Psoas muscle (tissue), 8 donors: ENCODE measurements at places on chromosomes 3 and 15. TPM values are rescaled to one million over a fixed set of nuclear protein-coding genes. Genes with fewer than 3 reads are reported as not detected.

Gene CYP1A2
- total RNA-seq: not detected

DNA sequence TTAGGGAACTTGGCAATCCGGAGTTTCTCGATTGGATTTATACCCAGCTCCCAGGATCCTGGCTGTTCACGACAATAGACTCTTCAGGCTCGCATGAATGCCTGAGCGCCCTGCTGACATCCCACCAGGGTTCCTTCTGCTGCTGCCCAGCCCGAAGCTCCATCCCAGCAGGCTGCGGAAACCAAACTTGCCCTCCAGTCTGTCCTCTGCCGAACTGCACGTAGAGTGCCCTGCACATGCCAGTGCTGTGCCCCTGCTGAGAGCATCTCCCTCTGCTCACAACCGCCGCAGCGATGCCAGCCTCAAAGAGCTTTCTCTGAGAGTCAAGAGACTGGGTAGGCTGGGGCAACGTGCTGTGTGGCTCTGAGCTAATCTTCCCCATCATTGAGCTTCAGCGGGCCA, 6.9 kb downstream of the ADAMTS7 start:
- DNase-seq: no peak
- no peak overlapping the region for H3K4me3 ChIP-seq
- no peaks in the 10 kb centered on the region for H3K27me3 ChIP-seq
- no peaks in the 10 kb centered on the region for H3K4me1 ChIP-seq
- H3K27ac ChIP-seq: no peak overlapping the region
- no peaks in the 10 kb centered on the region for H3K36me3 ChIP-seq

DNA sequence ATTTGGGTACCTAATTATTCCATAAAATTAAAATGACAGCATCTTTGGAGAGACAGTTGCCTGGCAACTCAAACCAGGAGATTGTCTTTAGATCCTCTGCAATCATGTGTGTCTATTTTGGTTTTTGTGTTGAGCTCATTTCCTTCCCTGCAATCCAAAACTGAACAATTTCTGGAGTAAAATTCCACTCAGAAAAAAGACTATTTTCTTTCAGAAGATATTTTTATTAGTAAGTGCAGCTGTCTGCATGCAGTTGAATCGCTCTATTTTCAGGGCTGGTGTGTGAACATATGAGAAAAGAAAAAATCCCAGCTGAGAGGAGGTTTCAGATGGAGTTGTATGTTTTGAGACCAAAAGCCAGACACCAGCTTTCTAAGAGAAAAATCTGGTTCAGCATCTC, 41.9 kb upstream of the DYNC1LI1 start:
- no peaks in the 10 kb centered on the region for H3K36me3 ChIP-seq
- no peaks in the 10 kb centered on the region for H3K27me3 ChIP-seq
- no peak overlapping the region for H3K4me3 ChIP-seq
- H3K4me1 ChIP-seq: no peaks in the 10 kb centered on the region

- no peaks in the 10 kb centered on the region for H3K27me3 ChIP-seq
- no peak overlapping the region for H3K4me3 ChIP-seq
- no peak overlapping the region for H3K27ac ChIP-seq
- DNase-seq: no peak
- no peaks in the 10 kb centered on the region for H3K36me3 ChIP-seq
These were observed 867.8 kb downstream of the SQOR start for GRCh38 chr15:46502667-46503066.

GRCh38 chr3:58539626-58540025, 2.6 kb upstream of the ACOX2 start:
- no peak for DNase-seq
- no peak overlapping the region for H3K27ac ChIP-seq
- H3K4me1 ChIP-seq: peaks cover 20% of the 10 kb centered on the region
- H3K4me3 ChIP-seq: no peak overlapping the region
- no peaks in the 10 kb centered on the region for H3K27me3 ChIP-seq
- H3K36me3 ChIP-seq: no peaks in the 10 kb centered on the region

GRCh38 chr3:128491941-128492670, 895 bp downstream of the GATA2 start:
- peaks cover 55% of the 10 kb centered on the region for H3K27me3 ChIP-seq
- H3K27ac ChIP-seq: no peak overlapping the region
- H3K36me3 ChIP-seq: no peaks in the 10 kb centered on the region
- no peak for DNase-seq
- peak overlapping the region; percentile 55 for H3K4me3 ChIP-seq

DNA sequence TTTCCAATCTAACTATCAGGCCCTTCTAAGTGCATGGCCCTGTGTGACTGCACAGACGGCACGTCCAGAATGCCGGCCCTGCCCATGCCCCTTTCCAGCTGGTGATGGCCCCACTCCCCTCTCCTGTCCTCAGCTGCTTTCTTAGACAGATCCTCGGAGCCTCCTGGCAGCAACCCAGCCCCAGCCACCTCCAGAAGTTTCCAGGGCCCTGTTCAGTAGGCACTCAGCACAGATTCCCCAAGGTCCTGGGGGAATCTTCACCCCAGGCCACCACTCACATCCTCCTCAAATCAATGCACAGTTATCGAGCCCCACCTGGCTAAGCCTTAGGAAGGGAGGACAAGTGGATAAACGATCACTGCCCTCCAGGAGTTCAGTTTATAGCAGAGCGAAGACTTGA, 1.4 kb upstream of the CRABP1 start:
- peaks cover 87% of the 10 kb centered on the region for H3K27me3 ChIP-seq
- H3K4me1 ChIP-seq: peaks cover 8% of the 10 kb centered on the region
- H3K4me3 ChIP-seq: no peak overlapping the region
- no peaks in the 10 kb centered on the region for H3K36me3 ChIP-seq
- H3K27ac ChIP-seq: no peak overlapping the region
- no peak for DNase-seq

DNA sequence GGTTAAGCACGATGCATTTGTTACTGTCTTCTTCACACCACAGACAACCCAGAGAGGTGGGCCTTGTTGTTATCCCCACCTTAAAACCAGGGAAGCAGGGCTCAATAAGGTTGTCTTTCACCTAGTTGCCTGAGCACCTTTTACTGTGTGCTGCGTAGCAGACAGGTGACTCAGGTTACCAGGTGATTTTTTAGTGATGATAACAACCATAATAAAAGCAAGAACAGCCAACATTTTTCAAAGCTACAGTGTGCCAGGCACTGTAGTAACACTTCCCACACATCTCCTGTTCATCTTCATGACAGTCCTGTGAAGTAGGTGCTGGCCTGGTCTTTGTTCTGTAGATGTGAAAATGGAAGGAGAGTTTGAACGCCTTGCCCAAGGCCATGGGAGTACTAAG, 132.2 kb downstream of the SLC25A26 start:
- H3K27me3 ChIP-seq: no peaks in the 10 kb centered on the region
- no peak for DNase-seq
- no peak overlapping the region for H3K27ac ChIP-seq
- no peaks in the 10 kb centered on the region for H3K36me3 ChIP-seq
- peaks cover 11% of the 10 kb centered on the region for H3K4me1 ChIP-seq

DNA sequence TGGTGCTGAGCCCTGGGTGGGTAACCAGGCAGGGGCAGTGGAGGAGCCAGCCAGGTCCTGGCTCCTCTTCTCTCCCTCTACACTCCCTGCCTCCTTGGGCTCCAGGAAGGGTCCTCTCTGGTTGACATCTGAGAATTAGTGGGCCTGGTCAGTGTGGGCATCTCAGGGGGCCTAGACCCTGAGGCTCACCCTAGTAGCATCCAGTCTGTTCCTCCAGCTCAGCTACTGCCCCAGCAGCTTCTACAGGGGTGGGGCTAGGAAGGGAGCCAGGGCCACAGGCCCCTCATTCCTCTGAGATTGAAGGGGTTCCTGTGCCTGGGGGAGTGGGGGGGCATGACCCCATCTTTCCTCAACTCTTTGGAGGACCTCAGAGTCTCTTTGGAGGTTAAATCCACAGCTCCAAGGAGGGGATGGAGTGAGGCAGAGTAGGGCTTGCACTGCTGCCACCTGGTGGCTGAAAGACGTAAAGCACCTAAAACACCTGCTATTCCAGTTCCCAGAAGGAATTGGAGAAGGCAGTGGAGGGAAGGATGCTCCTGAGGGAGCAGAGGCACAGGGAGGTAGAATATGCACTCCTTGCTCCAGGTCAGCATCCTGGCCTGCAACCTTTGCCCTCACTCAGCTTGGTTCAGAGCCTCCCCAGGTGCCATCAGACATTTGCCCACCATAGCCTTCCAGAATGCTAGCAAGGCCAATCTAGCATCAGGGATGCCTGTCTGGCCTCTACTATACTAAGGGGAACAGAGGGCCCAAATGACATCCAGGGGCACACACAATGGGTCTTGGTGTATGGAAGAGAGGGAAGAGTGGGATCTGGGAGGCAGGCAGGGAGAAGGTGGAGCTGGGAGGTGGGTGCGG, 25.1 kb downstream of the C3orf18 start:
- H3K36me3 ChIP-seq: no peaks in the 10 kb centered on the region
- peak; percentile 57 for DNase-seq
- no peaks in the 10 kb centered on the region for H3K4me1 ChIP-seq
- H3K4me3 ChIP-seq: no peak overlapping the region

GRCh38 chr3:157100096-157100477, 59.9 kb downstream of the CCNL1 start:
- no peaks in the 10 kb centered on the region for H3K36me3 ChIP-seq
- H3K27ac ChIP-seq: peak overlapping the region; percentile 64
- no peak for DNase-seq
- H3K4me1 ChIP-seq: peaks cover 24% of the 10 kb centered on the region
- no peaks in the 10 kb centered on the region for H3K27me3 ChIP-seq

DNA sequence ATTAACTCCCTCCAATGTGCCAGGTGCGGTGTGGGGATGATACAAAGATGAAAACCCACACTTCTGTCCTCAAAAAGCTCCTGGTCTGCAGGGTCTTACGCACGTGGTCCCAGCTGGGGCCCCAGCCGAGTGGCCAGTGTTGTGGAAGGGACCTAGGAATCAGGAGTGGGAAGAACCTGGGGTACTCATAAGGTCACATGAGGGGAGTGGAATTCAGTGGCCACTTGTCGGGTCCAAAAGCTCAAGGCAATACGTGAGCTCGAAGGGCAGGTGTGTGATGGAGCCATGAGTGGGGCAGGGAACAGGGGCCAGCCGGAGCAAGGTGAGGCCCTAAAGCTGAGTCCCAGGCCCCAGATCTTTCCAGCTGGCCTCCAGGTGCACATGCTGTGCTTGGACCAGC, 260.0 kb upstream of the LYSMD4 start:
- H3K27me3 ChIP-seq: no peaks in the 10 kb centered on the region
- no peak overlapping the region for H3K27ac ChIP-seq
- H3K36me3 ChIP-seq: no peaks in the 10 kb centered on the region

DNA sequence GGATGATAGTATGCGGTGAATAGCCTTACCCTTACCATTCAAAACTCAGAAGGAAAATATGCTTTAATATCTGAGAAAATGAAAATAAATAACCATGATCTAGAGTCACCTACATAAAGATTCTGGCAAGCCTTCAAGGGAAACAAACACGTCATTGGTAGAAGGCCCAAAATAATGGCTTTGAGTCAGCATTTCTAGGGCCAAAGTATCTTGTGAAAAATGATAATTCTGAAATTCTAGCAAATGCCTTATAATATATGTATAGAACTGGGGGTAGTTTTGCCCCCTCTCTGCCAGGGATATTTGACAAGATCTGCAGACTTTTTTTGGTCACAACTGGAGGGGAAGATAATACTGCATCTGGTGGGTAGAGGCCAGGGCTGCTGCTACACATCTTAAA, 15.4 kb downstream of the PLSCR1 start:
- H3K27ac ChIP-seq: no peak overlapping the region
- no peaks in the 10 kb centered on the region for H3K36me3 ChIP-seq
- H3K4me1 ChIP-seq: no peaks in the 10 kb centered on the region

Gene MNS1
- total RNA-seq: 1.8 TPM

- no peaks in the 10 kb centered on the region for H3K27me3 ChIP-seq
- no peak for DNase-seq
- H3K4me1 ChIP-seq: no peaks in the 10 kb centered on the region
- H3K36me3 ChIP-seq: no peaks in the 10 kb centered on the region
- H3K27ac ChIP-seq: no peak overlapping the region
- no peak overlapping the region for H3K4me3 ChIP-seq
These were observed 133.2 kb upstream of the COL8A1 start for GRCh38 chr3:99505200-99505599.

- no peaks in the 10 kb centered on the region for H3K27me3 ChIP-seq
- H3K36me3 ChIP-seq: no peaks in the 10 kb centered on the region
- no peak overlapping the region for H3K27ac ChIP-seq
- no peak overlapping the region for H3K4me3 ChIP-seq
- DNase-seq: no peak
These were observed 410 bp downstream of the PRR23E start for GRCh38 chr3:127193341-127193740.

DNA sequence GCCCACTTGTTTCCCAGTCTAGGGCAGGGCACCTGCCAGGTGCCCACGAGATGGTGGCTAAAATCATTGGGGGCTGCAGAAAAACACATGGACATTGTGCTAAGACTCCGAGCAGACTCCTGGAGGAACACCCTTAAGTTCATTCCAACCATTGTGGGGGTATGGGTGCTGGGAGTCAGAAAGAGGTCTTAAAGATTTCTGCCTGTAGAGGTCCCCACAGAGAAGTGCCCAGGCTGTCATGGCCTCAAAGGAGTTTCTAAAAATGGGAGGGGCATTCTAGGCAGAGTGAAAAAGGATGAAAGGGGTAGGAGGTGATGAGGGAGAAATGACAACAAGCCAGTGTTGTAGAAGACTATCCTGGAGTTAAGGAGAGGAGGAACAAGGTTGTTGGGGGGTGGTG, 17.1 kb downstream of the RBP1 start:
- no peaks in the 10 kb centered on the region for H3K36me3 ChIP-seq
- no peak overlapping the region for H3K4me3 ChIP-seq
- no peaks in the 10 kb centered on the region for H3K4me1 ChIP-seq

DNA sequence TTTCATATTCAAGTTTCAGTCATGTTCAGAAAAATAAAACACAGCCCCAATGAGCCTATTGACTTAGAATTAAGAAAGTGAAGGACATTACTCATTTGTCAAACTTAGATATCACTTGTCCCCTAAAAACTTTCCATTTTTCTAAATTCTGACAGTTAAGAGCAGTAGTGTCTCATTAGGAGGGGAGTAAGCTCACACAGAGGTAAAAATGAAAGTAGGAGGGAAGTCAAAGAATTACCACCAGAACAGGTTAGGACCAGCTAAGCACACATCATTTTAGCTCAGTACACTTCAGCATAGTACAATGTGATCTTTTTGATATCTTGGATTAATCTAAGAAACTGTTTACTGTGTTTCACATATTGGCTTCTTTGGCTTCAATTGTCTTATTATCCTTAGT, 64.3 kb downstream of the OSTN start:
- no peak overlapping the region for H3K27ac ChIP-seq
- no peak overlapping the region for H3K4me3 ChIP-seq
- H3K4me1 ChIP-seq: no peaks in the 10 kb centered on the region
- H3K36me3 ChIP-seq: no peaks in the 10 kb centered on the region

Gene ZNF660
- 0.74 TPM for total RNA-seq
